Stimulated activated CD8-positive, alpha-beta memory T cell treated with anti-CD3 and anti-CD28 coated beads, Interleukin-4, amount 100 ng/mL, for 1 hour (primary cell): ENCODE measurements at places on chromosomes 6 and 20.

GRCh38 chr6:48736501-48737206, 625.7 kb upstream of the PTCHD4 start:
- no peak for DNase-seq

- no peak for DNase-seq
These were observed 96.0 kb downstream of the SOBP start for GRCh38 chr6:107585815-107586435.

DNA sequence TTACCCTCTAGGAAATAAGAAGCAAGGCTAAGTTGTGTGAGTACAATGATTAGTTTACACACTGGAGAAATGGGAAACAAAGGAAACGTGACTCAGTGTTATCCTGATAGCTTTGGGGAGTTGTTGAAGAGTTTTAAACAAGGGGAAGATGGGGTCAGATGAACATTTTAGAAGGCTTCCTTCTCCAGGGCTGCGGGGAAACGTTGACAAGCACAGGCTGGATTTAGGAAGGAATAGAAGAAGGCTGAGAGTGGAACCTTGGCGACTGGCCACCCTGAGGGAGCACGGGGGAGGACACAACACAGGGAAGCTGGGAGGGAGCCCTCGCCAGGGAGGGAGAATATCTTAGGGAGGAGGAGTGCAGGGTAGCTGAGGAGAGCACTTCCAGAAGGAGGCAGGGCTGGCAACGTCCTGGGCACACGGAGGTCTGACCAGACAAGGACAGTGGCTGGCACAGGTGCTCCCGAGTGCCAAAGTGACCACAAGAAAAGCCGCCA, 134.7 kb downstream of the AIG1 start:
- no peak for DNase-seq

- DNase-seq = no peak
These were observed 50.5 kb downstream of the ZNF831 start for GRCh38 chr20:59214073-59214472.

DNA sequence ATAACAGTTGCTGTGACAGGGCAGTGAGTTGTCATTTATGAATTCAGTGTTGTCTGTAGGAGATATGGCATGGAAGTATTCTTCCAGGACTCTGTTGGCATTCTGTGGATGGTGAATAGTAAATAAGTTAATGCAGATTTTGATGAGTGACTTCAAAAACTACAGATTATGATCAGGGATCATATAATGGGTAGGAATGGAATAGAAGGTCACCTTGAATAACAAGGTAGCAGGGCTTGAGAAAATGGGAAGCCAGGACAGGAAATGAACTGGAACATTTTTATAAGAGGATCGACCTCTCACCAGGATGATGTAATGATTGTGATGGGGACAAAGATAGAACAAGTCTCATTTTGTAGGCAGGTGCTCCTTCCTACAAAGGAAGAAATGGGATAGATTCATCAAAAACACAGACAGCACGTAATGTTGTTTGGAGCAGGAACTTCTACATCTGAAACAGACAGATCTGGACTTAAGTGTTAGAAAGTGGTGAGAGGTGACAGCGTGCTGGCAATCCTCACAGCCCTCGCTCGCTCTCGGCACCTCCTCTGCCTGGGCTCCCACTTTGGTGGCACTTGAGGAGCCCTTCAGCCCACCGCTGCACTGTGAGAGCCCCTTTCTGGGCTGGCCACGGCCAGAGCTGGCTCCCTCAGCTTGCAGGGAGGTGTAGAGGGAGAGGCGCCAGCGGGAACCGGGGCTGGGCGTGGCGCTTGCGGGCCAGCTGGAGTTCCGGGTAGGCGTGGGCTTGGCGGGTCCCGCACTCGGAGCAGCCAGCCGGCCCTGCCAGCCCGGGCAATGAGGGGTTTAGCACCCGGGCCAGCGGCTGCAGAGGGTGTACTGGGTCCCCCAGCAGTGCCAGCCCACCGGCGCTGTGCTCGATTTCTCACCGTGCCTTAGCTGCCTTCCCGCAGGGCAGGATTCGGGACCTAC, 30.8 kb upstream of the SSR1 start:
- DNase-seq = no peak

GRCh38 chr20:56350842-56351241, 7.9 kb upstream of the FAM210B start:
- DNase-seq = no peak

GRCh38 chr6:142702501-142703460, 242.2 kb downstream of the HIVEP2 start:
- DNase-seq = no peak
